ENCODE measurements at places on chromosomes 2 and 18. TPM values are rescaled to one million over a fixed set of nuclear protein-coding genes. Genes with fewer than 3 reads are reported as not detected.

The USP34 gene
- 159 TPM for total RNA-seq

The GLI2 gene
- total RNA-seq = not detected

The FBXO41 gene
- total RNA-seq = 4.2 TPM

The DYNAP gene
- not detected for total RNA-seq

The PROKR1 gene
- total RNA-seq = under 0.01 TPM

The NAGK gene
- total RNA-seq = 25.7 TPM

The ASB18 gene
- total RNA-seq = not detected

The TMEM37 gene
- total RNA-seq = not detected

The NAT8 gene
- not detected for total RNA-seq

The RBKS gene
- 12.1 TPM for total RNA-seq
